ENCODE measurements at places on chromosomes 3 and 15. TPM values are rescaled to one million over a fixed set of nuclear protein-coding genes. Genes with fewer than 3 reads are reported as not detected.

DNA sequence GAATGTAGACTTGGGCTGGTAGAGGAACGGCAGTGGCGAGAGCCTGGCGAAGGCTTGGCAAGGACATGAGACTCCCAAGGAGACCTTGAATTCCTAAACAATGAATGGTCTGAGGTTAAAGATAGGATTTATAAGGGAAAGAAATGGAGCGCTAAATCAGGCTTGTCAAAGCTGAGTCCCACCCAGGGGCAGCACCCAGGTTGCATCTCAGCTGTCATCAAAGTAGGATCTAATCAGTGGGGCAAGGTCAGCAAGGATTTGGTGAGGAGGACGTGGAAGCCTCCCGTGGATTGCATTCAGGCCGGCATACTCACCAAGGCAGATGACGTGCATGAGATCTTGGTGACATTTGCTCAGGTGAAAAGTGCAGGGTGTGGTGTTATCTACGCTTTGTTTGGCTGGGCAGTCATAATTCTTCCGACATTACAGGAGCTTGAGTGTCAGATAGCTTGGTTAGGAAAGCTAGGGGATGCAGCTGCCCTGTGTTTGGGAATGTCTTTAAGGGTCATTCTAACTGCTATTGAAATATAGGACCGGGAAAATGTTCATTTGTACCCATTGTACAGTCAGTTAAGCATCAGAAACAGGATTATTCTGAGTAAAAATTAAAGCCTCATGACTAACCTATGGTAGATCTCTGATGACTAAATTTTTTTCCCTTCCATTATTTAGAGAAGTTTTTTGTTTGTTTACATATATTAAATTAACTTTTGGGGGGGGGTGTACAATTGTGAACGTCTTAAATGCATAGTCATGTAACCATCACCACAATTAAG is 99.4 kb upstream of the TSC22D2 start:
- no peaks in the 10 kb centered on the region for H3K27me3 ChIP-seq
- no peaks in the 10 kb centered on the region for H3K4me1 ChIP-seq
- H3K4me3 ChIP-seq = no peak overlapping the region

GRCh38 chr3:86929046-86929445 is 61.9 kb downstream of the VGLL3 start:
- no peaks in the 10 kb centered on the region for H3K36me3 ChIP-seq
- DNase-seq = no peak
- no peak overlapping the region for H3K27ac ChIP-seq

DNA sequence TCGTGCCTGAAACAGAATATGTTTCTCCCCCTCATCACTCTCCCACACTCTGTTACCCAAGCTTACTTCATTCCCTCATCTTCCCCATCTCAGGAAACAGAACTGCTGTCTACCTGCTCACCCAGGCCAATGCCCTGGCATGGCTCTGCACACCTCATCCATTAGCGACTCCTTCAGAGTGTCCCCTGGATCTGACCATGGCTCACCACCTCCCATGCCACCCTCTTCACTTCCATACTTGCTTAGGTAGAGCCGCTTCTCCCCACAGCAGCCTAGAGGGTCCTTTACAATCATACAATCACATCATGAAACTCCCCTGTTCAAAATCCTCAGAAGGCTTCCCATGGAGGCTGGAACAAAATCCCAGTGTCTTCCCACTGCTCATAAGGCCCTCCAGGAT is 33.9 kb upstream of the RAD18 start:
- H3K4me3 ChIP-seq = no peak overlapping the region
- H3K27me3 ChIP-seq = no peaks in the 10 kb centered on the region
- no peaks in the 10 kb centered on the region for H3K4me1 ChIP-seq
- no peaks in the 10 kb centered on the region for H3K36me3 ChIP-seq

DNA sequence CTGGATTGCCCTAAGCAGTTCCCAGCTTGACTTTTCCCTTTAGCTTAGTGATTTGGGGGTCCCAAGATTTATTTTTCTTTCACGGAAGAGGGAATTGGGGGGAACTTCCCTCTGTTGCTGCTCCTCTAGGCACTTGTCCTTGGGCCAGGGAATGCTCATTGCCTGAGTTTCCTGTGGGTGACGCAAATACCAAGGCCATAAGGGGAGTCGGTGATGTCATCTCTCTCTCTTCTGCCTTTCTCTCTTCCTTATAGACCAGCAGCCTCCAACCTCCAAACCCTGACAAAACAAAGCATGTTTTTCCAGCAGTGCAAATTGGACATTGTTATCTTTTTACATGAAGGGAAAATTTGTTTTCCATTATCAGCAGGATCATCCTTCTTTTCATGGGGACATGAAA is 120.2 kb downstream of the ITPR1 start:
- DNase-seq = no peak
- H3K27me3 ChIP-seq = no peaks in the 10 kb centered on the region
- no peak overlapping the region for H3K4me3 ChIP-seq
- H3K27ac ChIP-seq = no peak overlapping the region
- H3K36me3 ChIP-seq = no peaks in the 10 kb centered on the region
- no peaks in the 10 kb centered on the region for H3K4me1 ChIP-seq

- no peak for DNase-seq
- H3K27ac ChIP-seq = no peak overlapping the region
- no peaks in the 10 kb centered on the region for H3K36me3 ChIP-seq
- H3K4me3 ChIP-seq = no peak overlapping the region
- H3K27me3 ChIP-seq = no peaks in the 10 kb centered on the region
- H3K4me1 ChIP-seq = no peaks in the 10 kb centered on the region
Measured at GRCh38 chr3:61288446-61288845, 37.2 kb upstream of the FHIT start.

- no peak for DNase-seq
- no peaks in the 10 kb centered on the region for H3K4me1 ChIP-seq
- H3K27ac ChIP-seq = no peak overlapping the region
- no peaks in the 10 kb centered on the region for H3K27me3 ChIP-seq
Measured at GRCh38 chr3:70383360-70383831, 71.0 kb upstream of the MDFIC2 start.

The AGBL1 gene
- total RNA-seq = 0.07 TPM
